Effector memory CD4-positive, alpha-beta T cell (primary cell): ENCODE measurements at places on chromosomes 3 and 15.

DNA sequence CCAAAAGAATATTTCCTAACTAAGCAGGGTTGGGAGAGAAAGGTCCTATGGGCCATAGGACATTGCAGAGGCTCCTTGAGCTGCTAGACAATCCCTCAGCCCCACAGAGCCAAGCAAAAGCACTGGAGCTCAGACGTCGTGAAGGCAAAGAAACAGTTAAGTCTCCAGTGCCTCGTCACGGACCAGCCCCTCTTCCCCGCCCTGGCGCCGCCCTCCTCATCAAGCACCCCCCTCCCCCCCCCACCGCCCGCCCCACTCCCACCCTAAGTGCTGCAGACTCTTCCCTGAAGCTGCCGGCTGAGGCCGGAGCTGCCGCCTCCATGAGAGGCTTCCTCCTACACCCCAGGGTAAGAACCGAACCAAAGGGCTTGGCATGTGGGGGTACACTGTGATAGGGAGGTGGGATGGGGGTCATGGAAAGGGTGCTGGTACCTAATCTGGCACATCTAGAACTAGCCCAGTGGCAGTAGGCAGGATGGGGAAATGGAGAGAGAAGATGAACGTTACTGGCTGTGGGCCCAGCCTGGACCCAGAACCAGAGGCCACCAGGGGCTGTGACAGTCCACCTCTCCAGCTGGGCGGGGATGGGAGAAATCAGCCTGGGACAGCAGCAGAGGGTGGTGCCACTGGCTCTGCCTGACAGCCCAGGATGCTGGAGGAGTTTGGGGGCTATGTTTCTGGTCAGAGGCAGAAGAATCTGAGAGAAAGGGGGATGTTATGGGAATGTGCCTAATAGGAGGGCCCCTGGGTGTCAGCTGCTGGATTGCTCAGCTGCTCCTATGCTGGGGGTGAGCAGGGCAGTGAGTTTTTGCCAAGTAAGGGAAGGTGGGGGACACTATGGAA lies at the start of gene MAP1A:
TSS of gene MAP1A (plus strand) at position 255 of the 843 bp plus-strand sequence. CDS start 3,866 bp downstream, outside the sequence.
- no peak for DNase-seq

GRCh38 chr3:16270855-16271254 lies 5.8 kb downstream of the OXNAD1 start:
- DNase-seq: no peak

GRCh38 chr3:29026959-29027358 lies 253.9 kb upstream of the RBMS3 start:
- no peak for DNase-seq

GRCh38 chr15:75779504-75779903 lies 63.7 kb upstream of the UBE2Q2 start:
- DNase-seq: no peak

- DNase-seq: no peak
These were observed 11.4 kb downstream of the FHIT start for GRCh38 chr3:61239871-61240270.

GRCh38 chr3:24199775-24200247 lies 254.7 kb downstream of the NR1D2 start:
- DNase-seq: no peak

GRCh38 chr3:24156466-24156865 lies 211.4 kb downstream of the NR1D2 start:
- DNase-seq: no peak

DNA sequence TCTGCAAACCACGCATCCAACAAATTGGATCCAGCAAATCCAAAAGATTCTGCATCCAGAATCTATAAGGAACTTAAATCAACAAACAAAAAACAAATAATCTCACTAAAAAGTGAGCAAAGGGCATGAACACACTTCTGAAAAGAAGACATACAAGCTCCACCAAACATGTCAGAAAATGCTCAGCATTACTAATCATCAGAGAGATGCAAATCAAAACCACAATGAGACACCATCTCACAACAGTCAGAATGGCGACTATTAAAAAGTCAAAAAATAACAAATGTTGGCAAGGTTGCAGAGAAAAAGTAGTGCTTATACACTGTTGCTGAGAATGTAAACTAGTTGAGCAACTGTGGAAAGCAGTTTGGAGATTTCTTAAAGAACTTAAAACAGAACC lies 21.6 kb upstream of the SLC25A36 start:
- DNase-seq: no peak

DNA sequence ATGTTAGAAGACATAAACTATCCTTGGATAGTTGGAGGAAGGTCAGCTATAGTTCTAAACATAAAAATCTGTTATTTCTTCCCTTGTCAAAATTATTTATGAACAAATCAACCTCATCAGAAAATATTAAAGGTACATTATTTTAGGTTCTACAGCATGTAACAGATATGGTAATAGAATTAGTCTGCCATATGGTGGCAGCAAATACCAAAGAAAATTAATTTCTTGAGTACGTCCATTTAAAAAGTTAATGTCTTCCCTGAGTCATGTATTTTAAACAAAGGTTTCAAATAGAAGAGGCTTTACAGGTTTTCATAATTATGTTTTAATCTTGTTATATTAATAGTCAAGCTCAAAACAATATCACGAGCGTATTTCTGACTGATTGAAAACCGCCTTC lies 17.9 kb upstream of the ANKRD28 start:
- no peak for DNase-seq
